ENCODE measurements at places on chromosomes 6 and 20. TPM values are rescaled to one million over a fixed set of nuclear protein-coding genes. Genes with fewer than 3 reads are reported as not detected.
A peak's percentile ranks its signal among the peaks of the same experiment; 100 is the strongest.

GRCh38 chr6:5205877-5206850 lies 54.6 kb downstream of the LYRM4 start:
- DNase-seq = peak; percentile 11

GRCh38 chr6:56072856-56073255 lies 174.5 kb downstream of the COL21A1 start:
- DNase-seq = no peak

DNA sequence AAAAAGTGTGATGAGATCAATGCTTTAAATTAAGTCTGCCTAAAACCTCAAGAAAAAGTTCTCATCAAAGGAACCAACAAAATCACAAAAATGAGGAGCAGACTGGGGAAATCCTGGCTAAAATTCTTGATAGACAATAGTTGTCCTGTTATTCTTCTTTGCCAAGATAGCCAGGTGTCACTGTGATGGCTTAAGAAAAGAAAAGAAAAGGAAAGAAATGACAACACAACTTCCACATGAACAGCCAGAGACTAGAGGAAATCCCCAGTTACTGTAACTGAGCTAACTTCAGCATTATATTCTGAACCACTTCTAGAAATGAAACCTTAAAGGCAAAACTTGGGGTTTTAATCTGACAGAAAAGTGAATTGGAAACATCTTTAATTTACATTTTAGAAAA lies 129.6 kb downstream of the CD24 start:
- no peak for DNase-seq

The SMIM26 gene
- total RNA-seq = 127 TPM

The CDC5L gene
- total RNA-seq = 13.9 TPM

Data from transverse colon (tissue), 4 donors.